ENCODE measurements at places on chromosomes 1 and 21.

GRCh38 chr1:229884765-229885164 lies 182.3 kb upstream of the GALNT2 start:
- DNase-seq, result no peak

GRCh38 chr1:10161541-10162290 lies 48.7 kb upstream of the KIF1B start:
- DNase-seq, result no peak

GRCh38 chr1:203057911-203058675 lies 27.7 kb downstream of the MYOG start:
- DNase-seq, result no peak

- no peak for DNase-seq
These were observed 16.3 kb downstream of the GPBP1L1 start for GRCh38 chr1:45669859-45670655.

- DNase-seq, result no peak
These were observed 22.9 kb downstream of the ELAPOR1 start for GRCh38 chr1:109136766-109137165.

Data from stimulated activated CD4-positive, alpha-beta T cell treated with anti-CD3 and anti-CD28 coated beads, TNF-alpha, amount 100 ng/mL, for 4 hours (primary cell).